ENCODE measurements at places on chromosomes 11 and 22.

GRCh38 chr11:68199295-68199987 lies 13.7 kb downstream of the KMT5B start:
- DNase-seq: no peak

- DNase-seq: peak; percentile 63
These were observed 109.4 kb downstream of the GRIA4 start for GRCh38 chr11:105719073-105719822.

DNA sequence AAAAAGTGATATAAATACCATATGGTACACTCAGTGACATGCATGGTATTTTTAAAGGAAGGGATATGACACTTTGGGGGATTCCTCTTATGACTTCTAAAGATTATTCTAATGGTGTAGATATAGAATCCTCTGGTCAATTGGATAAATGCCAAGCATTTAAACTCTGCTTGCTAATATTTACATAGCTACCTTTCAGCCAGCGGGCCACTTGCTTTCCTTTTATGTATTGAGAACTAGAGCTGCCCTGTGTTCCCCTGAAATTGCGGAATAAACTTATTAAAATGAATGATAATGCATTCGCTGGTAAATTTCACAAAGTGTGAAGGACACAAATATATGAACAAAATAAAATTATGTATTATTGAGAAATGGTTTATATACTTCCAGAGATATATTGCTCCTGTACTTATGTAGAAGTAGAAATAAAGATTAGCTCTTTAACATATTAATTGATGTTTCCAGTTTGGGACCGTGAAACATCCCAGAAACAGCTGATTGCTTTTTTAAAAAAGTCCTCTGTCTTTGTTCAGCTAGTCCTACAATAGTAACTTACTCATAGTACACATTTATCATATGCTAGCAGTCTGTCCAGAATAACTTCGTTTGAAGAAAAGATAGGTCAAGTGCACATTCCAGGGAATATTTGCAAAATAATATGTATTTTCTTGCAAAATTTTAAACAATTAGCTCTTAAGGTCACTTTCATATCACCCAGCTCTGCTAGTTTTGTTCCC lies 40.1 kb upstream of the CARD18 start:
- DNase-seq: peak; percentile 25

DNA sequence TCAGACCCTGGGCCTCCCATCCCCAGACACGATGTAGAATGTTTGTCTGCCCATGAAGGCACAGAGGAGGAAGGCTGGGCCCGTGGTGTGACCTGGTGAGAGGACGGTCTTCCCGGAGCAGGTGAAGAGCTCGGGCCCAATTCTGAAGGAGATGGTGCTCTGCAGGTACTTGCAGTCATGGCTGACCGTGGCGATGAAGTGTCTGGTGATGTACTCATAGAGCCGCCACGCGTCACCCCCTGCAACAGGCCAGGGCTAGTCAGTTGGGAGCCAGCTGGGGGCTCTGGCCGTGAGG lies 10.0 kb upstream of the PPM1F start:
- no peak for DNase-seq

DNA sequence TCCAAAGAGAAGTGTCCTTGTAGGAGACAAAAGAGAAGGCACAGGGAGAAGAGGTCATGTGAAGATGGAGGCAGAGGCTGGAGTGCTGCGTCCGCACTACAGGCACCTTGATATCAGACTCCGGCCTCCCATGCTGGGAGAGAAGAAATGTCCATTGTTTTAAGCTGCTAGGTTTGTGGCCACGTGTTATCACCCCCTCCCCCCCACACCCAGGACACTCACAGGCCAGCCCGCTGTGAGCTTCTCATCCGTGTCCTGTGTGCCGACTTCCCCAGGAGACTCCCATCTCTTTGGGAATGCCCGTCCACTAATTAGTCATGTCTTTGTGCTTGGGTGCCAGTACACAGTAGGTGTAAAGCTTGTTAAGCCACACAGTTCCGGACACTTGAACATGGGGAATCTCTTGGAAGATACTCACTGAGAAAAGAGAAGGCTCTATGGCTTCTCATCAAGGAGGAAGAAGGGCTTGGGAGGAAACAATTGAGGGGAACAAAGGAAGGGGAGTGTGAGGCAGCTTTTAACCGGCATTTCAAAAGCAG lies 1234.7 kb downstream of the TBC1D22A start:
- DNase-seq: no peak

DNA sequence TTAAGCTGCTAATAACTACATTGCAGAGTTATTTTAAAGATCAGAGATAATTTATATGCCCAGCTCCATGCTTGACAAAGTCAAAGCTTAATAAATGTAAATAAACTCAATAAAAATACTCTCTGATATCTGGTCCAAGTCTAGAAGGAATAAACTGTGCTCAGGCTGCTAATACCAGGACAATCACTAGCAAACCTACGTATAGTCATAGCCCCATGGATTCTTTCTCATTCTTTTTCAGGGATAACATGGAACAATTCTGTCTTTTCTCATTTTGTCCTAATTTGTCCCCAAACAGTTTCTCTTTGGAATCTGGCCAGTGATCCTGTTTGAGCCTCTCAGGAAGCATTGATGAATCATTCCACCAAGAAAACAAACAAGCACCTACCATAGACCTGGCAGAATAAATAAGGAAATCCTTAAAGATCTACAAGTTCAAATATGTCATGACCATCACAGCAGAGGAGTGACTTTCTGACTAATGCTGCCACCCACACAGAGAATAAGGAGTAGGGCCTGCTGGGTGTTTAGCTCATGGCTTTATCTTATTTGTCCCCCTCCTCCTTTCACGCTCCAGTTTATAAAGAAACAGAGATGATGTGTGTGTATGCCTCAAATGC lies 14.1 kb upstream of the B3GNT6 start:
- DNase-seq: no peak

DNA sequence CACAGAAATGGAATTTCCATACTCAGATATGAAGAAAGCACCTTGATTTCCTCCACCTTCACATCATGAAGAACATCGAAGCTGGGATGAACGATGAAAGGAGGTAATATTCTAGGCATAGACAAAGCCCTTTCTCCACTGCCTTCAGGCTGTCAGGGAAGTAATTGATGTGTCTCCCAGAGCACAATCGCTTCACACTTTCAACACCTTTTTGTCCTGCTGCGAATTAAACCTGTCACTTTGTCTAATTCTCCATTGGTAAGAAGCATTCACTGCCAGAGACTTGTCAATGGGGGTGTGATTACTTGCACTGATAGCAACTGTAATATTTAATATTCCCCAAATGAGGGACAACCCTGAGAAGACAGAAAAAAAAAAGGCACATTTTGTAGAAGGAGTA lies 260.1 kb downstream of the ETS1 start:
- DNase-seq: no peak

DNA sequence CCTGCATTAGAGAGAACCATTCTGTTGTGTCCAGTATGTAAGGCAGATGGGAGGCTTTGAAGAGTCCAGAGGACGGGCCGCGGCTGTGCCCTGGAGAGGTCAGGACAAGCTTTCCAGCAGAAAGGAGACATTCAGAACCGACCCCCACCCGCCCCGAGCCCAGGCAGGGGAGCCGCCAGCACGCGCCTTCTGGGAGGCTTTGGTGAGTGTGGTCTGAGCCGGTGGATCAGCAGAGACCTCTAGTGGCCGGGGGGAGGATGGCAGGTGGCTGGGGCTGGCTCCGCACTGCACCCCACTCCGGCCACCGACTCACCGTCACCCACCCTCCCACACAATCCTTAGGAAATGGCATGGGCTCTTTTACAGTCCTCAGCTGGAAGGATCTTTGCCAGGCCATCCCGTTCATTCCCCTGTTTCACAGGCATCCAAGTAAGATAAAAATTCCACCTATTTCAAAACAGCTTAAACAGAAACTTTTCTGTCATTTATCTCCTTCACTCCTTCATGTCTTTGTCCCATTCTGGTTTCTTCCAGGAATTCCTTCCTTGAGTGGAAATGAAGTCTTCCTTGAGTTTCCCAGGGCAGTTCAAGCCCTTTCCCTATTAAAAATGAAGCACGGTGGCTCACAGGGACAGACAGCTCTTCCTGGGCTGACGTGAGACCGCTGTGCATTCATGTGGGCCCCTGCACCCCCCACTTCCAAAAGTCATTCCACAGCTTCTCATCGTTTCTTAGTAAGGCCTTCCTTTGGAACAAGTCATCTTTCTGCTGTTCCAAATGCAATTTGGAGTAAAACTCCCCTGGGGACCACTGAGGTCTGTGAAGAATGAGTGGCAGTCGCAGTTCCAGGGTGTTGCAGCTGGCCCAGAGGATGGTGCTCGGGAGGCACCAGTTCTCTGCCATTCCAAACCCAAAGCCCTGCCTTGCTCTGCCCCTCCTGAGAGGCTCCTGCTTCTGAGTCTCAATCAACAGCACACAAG lies 91.0 kb downstream of the FEZ1 start:
- no peak for DNase-seq

GRCh38 chr11:83061883-83062282 lies 9.8 kb downstream of the RAB30 start:
- DNase-seq: no peak

DNA sequence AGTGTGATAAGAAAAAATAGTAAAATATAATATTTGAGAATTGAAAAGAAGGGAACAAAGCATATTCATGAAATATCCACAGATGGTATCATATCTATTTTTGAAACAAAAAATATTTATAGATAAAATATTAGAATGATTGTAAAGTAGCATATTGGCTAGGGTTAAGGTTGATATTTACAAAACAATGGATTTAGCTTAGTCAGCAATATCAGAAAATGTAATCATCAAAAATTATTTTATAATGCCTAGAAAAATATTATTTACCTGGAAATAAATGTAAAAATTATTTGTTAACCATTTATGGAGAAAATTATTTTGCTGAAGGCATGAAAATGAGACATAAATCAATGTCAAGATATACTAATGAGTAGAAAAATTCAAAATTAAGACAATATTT lies 12.8 kb downstream of the FAM111B start:
- no peak for DNase-seq

DNA sequence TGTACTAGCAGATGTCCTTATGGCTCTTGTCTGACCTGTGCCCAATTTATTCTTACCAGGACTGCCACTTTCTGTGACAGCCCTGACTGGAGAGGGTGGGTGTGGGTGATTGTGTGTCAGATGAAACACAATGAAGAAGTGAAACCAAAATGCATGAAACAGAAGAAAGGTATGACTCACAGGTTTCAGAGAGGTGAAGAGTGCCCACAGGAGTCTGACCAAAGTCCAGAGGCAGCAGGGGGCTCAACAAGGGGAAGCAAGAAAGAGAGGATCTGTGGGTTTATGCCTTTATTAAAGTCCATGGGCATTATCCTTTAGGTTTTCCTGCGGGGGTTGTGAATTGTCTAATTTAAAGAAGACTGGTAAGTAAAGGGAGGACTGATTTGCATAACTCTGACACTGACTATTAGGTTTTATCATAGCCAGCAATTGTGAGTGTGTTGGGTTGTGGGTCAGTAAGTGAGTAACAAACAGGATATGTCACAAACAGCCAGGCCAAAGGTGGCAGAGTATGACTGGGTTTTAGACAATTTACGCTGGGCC lies 3.9 kb upstream of the OR4C6 start:
- DNase-seq: no peak

- DNase-seq: no peak
These were observed 93.8 kb downstream of the KCNC1 start for GRCh38 chr11:17828311-17828751.

- no peak for DNase-seq
These were observed 88.2 kb downstream of the CWC15 start for GRCh38 chr11:94885133-94885532.
